ENCODE measurements at places on chromosomes 4 and X.

DNA sequence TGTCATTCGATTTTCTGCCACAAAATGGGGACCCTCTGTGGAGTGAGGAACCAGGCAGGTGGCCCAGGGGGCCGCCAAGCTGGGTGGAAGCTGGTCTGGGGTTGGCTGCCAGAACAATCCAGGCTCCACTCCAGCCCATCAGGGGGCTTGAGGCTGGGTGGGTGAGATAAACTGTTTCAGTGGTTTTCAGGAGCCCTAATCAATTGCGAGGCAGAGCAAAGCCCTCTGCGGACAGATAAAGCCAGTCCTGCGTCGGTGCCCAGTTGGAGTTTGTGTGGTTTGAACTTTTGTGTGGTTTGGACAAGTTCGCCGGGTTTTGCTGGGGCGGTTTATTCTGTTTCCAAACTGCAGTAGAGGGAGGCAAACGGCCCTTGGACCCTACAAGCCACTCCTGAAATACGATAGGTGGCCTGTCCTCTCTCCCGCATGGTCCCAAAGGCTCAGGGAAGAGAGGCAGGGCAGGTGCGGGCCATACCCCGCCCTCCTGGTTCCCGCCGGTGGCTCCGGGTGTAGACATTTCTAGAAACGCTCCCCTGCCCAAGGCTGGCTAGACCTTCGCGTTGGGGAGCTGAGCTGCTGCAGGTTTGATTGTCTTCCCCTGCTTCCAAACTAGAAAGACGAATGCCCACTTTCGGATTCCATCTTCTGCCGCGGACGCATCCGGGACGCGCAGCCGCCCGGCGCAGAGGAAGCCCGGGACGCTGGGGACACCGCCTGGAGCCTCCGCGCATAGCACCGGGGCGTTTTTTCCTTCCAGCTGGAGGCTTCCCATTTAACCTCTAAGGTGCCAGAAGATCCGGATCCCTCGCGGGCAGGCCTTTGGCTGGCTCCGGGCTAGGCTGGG is 169.0 kb upstream of the BCOR start:
- DNase-seq, result peak; percentile 30

DNA sequence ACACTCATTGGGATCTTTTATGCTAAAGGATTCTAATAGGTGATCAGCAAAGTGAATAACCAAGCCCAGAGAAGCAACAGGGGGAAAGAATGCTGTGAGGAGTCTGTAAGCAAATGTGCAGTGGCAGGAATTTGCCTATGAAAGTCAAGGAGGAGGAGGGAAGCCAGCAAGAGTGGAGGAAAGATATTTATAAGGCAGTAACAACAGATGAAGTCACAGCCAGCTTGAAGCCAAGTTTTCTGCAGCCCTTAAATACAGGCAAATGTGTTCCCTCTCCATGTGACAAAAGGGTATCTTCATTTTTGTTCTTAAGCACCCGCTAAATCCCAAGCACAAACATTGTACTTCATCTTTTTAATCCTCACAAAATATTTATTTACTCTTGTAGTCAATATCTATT is 275.0 kb upstream of the CLNK start:
- DNase-seq, result no peak

DNA sequence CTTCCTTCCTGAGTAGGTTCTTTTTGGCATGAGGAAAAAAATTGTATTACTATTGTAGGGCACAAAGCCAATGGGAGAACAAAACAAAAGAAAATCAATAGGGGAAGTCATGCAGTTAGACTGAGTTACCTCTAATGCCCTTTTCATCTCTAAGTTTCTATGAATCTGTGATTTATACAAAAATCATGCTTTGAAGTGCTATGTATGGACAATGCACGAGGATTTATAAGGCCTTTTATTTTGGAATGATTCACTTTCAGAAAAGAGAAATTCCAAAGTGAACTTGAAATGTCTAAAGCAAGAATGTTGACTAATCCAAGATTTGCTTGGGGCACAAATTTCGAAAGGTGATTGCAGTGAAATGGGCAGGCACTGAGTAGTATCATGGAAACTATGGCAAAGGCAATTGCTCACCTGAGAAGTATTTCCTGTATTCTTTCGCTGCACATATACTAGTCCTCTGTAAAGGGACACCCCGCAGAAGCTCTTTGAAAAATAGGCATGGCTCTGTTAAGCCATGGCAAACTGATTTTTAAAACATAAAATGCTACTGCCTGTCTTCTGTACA is 52.8 kb downstream of the ADGRG4 start:
- DNase-seq, result no peak

DNA sequence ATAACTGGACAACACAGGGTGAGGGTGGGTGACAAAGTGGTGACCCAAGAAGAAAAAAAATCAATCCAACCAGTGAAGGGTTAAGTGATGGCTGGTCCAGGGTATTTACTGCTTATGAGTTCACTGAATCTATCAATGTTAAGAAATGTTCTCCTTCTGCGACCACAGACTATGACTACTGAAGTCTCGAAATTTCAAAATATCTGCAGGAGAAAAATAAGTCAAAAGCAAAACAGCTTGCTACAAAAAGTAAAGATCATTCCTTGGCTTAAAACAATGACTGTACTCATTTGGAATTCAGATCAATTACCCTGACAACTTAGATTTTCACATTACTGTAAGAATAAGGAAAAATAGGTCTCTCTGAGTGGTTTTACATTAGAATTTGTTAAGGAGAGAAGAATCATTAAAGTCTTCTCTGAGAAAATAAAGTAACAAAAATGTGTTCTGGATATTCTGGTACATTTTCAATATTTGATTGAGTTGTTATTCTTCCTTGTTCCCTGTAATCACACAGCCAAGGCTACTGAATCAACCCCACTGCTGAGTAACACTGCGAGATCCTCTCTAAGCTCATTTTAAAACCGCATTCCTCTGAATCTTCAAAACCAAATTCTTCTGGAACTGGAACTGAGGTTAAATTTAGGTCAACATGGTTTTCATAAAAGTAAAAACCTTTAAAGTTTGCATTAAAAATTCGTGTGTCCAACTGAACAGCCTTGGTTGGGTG is 22.7 kb downstream of the SMPX start:
- no peak for DNase-seq

GRCh38 chr4:183436417-183436816 is 8.0 kb upstream of the CDKN2AIP start:
- DNase-seq, result no peak

- no peak for DNase-seq
Measured at GRCh38 chr4:58515226-58515625, 1405.0 kb upstream of the IGFBP7 start.

DNA sequence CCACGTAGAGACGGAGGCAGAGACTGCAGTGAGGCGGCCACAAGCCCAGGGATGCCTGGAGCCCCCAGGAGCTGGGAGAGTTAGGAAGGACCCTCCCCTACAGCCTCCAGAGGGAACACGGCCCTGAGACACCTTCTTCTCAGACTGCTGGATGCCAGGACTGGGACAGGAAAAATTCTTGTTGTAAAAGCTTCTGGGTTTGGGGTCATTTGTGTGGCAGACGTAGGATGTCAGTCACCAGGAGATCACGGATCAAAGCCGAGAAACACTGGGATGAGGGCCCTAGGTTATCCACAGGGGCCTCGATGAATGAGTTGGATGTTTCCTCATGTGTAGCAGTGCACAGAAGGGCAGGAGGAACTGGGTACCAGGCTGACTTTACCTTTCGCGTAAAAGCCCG is 163.7 kb downstream of the SHOX start:
- DNase-seq, result no peak

DNA sequence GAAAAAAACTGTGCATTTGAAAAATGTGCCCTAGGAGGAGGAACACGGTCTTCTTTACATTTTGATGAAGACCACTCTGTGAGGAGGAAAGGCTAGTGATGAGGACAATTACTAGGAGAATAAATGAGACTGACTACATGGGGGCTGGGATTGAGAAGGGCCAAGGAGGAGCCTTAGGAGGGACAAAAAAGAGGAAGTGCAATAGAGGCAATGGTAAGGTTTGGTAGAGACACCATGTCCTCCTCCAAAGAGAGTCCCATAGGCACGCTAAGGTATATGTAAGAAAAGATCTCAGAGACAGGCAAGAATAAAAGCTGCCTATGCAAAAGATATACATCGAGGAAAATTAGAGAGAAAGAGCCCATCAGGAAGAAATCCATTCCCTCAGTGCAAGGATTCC is 336.5 kb upstream of the SFRP2 start:
- no peak for DNase-seq

DNA sequence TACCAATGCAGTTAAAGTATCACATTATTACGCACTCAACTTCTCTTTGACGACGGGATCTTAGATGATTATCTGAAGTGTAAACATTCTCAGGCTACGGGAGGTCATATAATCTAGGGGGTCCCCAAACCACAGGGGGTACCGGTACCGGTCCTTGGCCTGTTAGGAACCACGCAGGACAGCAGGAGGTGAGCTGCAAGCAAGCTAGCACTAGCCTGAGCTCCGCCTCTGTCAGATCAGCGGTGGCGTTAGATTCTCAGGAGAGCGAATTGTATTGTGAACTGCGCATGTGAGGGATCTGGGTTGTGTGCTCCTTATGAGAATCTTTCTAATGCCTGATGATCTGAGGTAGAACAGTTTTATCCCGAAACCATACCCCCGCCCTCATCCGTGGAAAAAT is 20.6 kb upstream of the PRR27 start:
- no peak for DNase-seq

DNA sequence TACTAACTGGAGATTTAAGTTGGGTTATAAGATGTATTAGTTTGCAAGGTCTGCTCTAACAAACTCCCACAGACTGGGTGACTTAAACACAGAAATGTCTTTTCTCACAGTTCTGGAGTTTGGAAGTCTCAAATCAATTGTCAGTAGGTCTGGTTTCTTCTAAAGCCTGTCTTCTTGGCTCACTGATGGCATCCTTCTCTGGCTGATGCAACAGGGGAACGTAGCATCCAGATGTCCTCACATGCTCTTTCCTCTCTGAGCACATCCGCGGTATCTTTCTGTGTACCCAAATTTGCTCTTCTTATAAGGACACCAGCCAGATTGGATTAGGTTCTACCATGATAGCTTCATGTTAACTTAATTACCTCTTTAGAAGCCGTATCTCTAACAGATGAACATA is 63.2 kb upstream of the BMP3 start:
- no peak for DNase-seq

DNA sequence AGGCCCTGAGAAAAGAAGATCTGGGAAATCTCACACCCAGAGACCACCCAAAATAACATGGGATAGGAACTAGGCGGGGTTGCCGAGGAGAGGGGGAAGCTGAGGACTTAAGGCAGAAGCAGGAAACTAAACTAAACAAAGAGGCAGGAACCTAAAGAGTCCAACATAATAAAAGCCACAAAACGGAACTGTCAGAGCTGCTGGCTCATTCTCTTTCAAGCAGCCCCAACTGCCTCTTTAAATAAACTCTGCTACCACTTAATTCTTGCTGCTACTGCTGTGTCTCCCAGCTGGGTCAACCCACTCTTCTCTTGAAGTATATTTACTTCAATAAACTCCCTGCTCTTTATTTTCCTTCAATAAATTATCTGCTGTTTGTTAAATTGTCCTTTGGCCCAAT is 44.5 kb downstream of the MAGEB16 start:
- no peak for DNase-seq

GRCh38 chr4:13243152-13243551 is 241.0 kb downstream of the RAB28 start:
- DNase-seq, result no peak

GRCh38 chr4:144627663-144628076 is 18.3 kb upstream of the HHIP start:
- no peak for DNase-seq

- no peak for DNase-seq
Measured at GRCh38 chr4:82569727-82570126, 7.9 kb upstream of the TMEM150C start.

GRCh38 chrX:17547658-17548057 is 172.7 kb downstream of the NHS start:
- DNase-seq, result peak; percentile 17

Measured in H54 (cell line).